Activated CD8-positive, alpha-beta memory T cell treated with anti-CD3 and anti-CD28 coated beads for 48 hours (primary cell): ENCODE measurements at places on chromosomes 16 and 17.

DNA sequence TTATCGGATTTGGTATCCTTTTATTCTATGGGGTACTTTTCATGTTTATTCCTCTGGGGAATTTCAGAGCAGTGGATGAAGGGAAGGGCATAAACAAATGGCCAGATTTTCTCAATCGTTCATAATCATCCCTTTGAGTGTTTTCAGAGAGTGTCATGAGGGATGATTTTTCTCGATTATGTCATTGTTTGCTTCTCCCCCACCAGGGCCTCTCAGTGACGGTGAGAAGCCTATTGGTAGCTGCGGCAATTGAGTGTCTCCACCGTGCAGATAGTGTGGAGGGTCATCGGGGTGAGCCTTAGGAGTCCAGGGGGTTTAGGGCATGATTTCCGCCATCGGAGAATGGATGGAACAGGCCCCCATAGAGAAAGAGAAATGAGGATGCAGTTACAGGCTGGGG is 57.2 kb downstream of the USP43 start:
- DNase-seq: no peak

DNA sequence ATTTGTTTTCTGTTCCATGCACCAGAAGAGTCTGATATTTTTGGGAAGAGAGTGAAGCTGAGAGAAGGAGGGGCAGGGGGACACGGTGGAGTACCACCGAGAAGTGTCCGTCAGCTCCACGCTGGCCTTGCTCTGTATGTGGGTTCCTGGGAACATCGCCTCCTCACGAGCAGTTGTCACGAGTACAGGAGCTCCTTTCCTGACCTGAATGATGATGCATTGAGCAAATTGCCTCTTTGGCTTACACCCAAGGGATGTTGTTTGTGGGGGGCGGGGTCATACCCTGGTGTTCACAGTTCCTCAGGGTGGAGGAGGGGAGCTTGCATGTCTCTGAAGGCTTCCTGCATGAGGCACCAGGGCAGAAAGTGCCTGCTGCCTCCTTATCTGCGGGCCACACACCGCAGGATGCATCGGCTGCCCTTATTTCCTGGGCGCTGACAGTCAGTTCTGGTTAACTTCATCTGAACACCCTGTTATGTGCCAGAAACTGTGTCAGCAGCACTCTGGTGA is 36.2 kb downstream of the RGS9 start:
- DNase-seq: no peak

DNA sequence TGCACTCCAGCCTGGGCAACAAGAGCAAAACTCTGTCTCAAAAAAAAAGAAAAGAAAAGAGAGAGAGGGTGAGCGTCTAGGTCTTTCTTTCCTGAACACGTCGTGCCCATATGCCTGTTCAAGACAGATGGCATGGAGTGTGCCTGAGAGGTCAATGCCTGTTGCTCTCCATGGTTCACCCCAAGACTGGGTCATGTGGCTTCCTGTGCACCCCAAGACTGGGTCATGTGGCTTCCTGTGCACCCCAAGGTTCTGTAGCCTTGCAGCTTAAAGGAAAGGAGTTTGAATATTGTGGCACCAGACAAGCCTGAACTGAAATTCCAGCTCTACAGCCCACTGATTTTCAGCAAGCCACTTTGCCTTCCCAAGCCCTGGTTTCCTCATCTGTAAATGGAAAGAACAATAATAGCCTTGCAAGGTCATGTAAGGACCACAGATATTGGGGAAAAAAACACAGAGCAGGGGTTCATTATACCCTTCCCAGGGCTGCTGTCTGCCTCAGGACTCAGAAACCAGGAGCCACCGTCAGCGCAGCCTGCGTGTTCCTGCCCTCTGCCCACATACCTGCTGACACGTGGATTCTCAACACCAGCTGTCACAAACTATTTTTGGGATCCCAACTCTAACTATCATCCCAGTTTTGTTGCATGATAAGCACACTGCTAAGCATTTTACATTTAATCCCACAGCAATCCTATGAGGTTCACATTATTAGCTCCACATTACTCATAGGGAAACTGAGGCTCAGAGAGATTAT is 18.0 kb upstream of the NAGS start:
- no peak for DNase-seq

GRCh38 chr17:42494673-42495072 is 36.0 kb downstream of the ATP6V0A1 start:
- no peak for DNase-seq

GRCh38 chr16:12675852-12676251 is 127.8 kb downstream of the CPPED1 start:
- no peak for DNase-seq

DNA sequence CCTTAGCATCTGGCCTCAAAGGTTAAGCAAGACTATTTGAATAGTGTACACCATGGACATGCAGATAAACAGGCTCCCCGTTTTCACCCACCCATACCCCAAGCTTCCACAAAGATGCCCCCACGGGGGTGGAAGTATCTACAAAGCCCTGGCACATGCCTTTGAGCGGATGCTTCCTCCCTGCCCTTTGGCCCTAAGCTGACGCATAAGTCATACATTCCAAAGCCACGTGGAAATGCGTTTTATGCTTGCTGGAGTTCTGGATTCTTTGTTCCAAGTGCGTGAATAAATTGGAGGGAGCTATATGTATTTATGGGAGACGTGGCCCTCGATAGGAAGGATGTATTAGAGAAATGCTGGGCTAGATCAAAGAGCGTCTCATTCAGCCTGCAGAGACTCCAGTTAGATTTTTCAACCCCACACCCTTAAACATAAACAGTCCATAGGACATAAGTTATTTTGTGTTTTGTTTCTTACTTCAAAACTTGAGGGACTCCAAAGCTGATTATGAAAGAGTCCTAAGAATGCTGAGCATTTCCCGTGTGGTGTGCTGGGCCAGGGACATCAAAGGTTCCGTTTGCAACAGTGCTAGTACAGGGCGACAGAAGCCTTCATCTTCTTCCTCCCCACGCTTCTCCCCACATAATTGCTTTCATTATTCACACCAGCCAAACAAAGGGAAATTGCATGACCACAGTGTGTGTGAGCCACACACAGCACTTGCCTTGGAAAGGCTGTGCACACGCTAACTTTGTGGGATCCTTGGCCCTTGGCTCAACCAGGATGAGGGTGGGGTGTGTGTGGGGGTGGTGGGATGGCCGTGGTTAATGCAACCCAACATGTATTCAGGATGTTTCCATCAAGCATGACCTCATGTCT is 73.6 kb downstream of the WIPI1 start:
- DNase-seq: no peak

DNA sequence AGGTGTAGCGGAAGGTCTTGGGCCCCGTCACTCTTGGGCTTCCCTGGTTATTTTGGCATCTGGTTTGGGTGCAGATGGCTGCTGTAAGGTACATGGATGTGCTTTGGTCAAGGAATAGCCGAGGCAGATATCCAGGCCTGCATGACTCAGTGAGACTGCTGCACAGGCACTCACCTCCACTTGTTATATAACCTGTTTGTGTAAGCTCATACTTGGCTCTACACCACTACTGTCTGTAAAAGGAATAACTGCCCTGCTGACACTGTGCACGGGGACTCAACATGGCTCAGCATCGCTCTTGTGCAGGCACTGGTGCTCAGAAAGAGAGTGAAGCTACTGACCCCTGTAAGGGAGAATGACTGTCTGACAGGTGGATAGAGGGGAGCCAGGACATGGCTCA is 42.3 kb upstream of the ARL4D start:
- DNase-seq: no peak

DNA sequence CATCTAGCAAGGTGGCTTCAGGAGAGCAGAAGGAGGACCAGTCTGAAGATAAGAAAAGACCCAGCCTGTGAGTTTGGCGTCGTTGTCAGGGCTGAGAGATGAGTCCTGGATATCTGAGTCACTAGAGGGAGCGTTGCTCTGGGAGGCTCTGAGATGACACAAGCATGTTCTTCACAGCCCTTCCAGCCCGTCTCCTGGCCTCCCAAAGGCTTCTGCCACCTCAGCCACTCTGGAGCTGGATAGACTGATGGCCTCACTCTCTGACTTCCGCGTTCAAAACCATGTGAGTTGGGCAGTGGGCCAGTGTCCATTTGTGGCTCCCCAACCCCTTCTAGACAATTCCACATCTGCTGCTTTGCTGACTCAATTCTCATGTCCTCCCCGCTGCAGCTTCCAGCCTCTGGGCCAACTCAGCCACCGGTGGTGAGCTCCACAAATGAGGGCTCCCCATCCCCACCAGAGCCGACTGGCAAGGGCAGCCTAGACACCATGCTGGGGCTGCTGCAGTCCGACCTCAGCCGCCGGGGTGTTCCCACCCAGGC is 2.3 kb downstream of the TGFB1I1 start:
- no peak for DNase-seq
